AG09319 (cell line): ENCODE measurements at places on chromosomes 7 and 10.

- DNase-seq: no peak
Observed at GRCh38 chr10:11208243-11208642, 190.6 kb downstream of the CELF2 start.

GRCh38 chr7:117119192-117119924 is 166.1 kb downstream of the ST7 start:
- peak; percentile 52 for DNase-seq

DNA sequence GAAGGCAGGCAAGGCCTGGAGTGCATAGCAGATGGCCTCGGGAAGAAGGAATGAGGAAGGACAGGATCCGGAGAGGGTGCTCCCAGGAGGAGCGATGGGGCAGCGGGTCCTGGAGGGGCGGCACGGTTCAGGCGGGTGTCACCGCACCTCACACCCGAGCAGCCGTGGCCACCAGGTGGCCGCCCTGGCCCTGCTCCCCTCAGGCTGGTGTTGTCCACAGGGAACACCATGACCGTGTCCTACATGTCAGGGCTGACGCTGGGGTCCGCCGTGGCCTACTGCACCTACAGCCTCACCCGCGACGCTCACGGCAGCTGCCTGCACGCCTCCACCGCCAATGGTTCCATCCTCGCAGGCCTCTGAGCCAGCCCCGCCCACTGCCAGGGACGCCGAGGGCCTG is 19.8 kb downstream of the SLC29A4 start:
- no peak for DNase-seq

DNA sequence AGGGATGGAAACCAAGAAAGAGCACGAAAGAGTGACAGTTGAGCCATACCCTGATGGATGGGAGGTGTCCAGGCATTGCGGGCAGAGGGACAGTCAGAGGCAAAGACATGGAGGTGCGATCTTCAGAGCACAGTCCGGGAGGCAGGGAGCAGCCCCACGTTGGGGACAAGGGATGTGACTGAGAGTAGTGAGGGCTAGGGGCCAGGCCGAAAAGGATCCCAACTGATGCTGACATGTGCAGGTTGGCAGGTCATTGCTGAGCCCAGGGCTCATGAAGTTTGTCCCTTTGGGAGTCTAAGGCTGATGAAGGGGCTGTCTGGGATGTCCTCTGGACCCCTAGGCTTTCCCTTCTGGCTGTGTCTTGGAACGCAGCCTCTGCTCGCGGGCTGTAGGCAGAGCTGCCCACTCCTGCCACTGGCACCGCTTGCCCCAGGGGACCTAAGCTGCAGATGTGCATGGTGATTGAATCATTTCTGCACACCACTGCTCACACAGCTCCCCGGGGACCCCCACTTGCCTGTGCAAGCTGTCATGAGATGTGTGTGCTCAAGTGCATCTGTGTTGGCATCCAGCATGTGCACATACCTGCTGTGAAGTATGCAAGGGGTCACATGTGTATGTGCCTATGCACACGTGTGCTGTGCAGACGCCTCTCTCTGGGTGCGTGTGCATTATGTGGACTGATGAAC is 125.1 kb downstream of the ZMIZ1 start:
- no peak for DNase-seq

GRCh38 chr10:101495324-101495925 is 92.6 kb downstream of the POLL start:
- DNase-seq: no peak

- no peak for DNase-seq
Observed at GRCh38 chr10:73888514-73888913, 14.2 kb upstream of the CAMK2G start.

- no peak for DNase-seq
Observed at GRCh38 chr10:45373576-45374349, at the start of gene ALOX5. ALOX5 (plus strand) TSS chr10:45374216; CDS start chr10:45374280, 64 bp downstream.

- no peak for DNase-seq
Observed at GRCh38 chr10:60323162-60323561, 66.5 kb downstream of the ANK3 start.

DNA sequence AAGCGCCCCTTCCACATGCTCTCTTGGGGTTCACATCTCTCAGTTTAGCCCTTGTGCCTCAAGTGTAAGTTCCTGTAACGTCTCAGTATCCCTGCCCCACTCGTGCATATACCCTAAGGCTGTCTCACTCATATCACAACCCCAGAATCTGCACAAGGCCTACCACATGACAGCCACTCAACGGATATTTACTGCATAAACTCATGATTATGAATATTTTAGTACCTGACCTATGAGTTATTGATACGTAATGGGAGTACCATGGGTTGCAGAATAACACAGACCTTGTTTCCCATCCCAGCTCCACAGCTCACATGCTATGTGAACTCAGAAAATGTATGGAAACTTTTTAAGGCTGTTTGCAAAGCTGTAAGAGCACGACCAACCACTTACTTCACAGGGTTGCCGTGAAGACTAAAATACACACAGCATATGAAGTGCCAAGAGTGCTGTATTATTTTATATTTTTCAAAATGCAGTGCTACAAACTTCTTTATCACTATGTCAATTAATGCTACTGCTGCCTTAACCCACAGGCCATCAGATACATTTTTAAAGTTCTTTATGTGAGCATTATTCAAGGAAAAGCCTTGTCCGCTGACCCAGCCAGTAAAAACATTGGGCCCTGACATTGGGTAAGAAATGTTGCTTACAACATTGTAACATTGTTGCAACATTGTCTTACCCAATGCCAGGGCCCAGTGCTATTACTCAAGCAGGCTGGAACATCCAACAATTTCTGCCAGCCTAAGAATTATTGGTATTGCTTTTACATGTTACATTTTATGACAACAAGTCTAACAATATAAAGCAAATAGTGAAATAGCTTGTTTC is 97.2 kb downstream of the JAZF1 start:
- no peak for DNase-seq

- peak; percentile 31 for DNase-seq
Observed at GRCh38 chr7:40673285-40673684, 538.5 kb downstream of the SUGCT start.

DNA sequence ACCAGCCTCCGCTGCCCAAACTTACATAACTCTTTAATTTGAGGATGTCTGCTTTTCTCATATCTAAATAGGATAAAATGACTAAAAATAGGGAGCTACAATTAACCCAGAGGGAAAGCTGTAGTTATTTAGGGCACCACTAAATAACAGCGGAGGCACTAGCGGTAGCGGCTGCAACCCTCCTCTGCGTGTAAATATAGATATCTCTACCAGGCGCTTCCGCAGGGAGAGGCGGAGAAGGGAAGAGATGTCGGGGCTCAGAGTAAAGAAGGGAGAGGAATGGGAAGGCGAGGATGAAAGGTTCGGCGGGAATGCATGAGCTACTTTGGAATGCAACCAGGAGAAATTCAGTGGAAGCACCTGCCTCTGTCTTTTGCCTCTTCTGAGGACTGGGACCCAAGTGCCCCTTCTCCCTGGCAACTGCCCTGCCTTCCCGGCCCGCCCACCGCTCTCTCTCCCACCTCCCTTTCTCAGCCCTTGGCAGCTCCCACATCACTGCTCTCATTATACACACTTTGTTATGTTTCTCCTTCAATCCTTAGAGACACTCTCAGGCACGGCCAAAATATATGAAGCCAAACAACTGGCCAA is 698.3 kb downstream of the PARD3 start:
- no peak for DNase-seq

DNA sequence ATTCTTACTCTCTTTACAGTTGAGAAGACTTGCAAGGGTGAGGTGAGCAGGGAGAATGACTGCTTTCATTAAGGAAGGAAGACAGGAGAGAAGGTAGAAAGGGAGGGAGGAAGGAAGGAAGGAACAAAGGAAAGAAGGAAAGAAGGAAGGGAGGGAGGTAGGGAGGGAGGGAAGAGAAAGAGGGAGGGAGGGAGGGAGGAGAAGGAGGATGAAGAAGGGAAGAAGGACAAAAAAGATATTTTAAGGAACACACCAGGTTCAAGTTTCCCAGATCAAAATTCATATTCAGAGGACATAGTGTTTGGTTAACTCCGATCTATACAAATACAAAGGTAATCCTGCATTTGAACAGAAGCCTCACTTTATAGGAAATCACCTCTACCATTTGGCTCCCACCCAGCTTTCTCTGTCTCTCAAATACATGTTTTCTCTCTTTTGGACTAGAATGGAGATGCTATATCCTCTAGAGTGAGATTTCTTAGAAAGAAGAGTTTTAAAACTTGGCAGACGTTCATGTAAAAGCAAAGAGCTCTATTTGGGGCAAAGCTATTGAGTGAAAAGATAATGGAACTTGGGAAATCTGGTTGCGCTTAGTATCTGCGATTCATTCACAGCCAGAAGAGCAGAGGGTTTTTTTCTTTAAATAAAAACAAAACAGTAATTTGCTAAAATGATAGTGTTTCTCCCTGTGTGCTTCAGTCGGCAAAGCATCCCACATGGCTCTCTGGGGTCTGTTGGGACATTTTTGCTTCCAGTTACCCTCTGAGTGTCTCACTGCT is 261.9 kb upstream of the LYZL1 start:
- no peak for DNase-seq

GRCh38 chr7:112407261-112407660 is 43.0 kb upstream of the IFRD1 start:
- no peak for DNase-seq

- DNase-seq: no peak
Observed at GRCh38 chr10:44902941-44903545, 8.1 kb upstream of the TMEM72 start.

DNA sequence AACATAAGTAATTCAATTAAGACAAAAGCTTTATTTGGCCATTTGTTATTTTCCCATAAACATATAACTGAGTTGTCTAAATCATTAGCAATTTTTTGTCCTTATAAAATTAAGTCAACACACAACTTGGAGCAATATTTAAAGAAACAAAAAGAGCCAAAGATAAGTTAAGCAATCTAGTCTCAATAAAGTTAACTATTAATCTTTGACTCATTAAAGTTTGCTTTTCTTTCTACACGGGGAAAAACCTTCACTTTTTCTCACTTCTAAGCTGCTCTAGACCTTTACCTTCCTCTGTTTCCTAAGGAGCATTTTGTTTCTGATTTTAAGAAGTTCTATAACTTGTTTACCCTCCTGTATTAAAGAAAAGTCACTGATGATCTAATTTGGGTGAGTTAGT is 867.1 kb upstream of the PHF14 start:
- no peak for DNase-seq

DNA sequence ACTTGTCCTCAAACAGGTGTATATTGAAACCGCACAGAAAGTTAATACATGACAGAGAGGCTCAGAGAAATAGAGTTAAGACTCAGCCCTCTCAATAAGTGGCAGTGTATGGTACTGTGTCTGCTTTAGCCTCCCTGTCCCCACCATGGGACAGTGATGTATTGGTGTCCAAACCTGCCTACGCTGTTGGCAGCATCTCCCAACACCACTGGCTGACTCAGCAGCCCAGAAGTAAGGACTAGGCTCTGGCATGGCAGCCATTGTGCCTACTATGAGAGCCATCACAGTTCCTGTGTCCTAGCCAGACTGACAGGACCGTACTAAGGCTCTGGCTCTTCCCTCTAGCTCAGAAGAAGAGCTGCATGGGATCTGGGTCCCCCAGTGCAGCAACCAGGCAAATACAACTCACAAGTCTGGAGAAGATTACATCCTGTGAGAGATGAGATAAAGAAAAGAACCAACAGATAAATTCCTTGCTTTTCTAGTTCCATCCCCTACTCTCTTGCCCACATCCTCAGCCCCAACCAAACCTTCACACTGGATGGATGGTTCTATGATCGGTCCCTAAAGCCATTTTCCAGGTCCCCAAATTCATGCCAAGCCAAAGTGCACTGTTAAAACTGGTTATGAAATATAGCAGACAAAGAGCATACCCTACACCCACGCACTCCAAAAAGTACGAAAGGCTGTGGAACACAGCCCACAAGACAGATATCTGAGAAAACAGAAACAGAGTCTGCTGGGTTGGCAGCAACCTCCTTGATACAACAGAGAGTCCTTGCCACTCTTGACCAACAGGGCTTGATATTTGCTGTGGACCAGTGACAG is 44.1 kb upstream of the DMTF1 start:
- no peak for DNase-seq

GRCh38 chr10:102262744-102263370 is 17.5 kb downstream of the GBF1 start:
- no peak for DNase-seq

DNA sequence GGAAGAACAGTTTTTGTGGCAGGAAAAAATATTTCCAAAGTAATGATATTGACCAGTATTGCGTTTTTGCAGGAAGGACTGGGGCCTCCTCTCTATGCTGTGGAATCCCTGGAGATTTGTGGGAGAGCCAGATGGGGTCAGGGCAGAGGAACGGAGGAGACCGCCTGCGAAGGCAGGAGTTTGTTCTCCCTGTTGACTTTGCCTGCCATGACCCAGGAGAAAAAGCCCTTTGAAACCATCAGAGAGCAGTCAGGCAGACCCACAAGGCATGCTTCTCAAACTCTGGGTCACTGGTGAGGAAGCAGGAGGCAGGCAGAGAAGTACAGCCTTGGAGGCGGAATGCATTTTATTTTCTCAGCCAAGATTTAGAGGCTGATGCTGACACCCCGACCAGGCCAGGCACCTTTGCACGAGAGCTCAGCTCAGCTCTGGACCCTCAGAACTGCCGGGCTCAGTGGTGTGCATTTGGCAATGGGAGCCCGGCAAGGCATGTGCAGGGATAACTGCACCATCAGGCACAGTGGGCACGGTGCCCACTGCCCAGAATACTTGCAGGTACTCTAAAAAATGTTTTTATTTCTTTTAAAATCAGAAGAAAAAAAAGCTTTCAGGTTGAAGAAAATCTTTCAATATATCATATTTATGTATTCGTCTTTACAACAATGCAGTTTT is 410.4 kb downstream of the RPS24 start:
- no peak for DNase-seq

- DNase-seq: no peak
Observed at GRCh38 chr10:51230887-51231585, 156.7 kb downstream of the PRKG1 start.

DNA sequence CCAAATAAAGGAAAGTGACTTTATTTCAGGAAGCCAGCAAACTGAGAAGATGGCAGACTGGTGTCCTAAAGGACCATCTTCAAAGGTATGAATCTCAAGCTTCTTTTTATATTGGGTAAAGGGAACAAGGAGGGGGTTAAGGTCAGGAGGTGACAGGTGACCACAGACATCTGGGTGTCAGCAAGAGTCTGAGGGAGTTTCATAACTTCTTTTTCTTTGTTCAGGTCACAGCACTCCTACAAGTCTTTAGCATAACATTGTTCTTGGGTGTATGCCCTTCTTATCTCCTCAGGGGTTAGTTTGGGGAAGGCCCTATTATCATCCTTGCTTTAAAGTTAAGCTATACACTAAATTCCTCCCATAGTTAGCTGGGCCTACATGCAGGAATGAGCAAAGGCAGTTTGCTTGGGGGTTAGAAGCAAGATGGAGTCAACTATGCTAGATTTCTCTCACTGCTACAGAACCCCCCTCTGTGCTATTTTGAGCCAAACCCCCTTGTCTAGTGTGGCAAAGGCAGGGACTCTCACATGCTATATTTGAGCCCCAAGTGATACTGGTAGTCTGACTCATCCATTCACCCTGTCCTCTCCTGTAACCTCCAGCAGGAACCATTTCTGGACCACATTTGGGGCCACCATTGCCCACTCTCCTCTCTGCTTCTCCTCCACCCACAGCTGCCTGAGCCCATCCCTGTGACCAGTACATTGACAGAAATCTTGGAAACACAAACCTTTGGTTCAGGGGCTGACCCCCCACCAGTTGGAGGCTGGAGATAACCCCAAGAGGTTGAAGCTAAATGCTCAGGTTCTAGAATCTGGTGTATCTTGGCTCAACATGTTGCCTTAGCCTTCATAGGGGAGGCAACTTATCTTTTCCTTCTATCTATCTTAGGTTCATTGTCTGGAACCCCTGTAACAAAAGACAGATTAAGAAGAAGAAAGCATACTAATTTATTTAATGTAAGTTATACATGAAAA is 55.5 kb upstream of the LRGUK start:
- no peak for DNase-seq
